Pulmonary artery endothelial cell (primary cell): ENCODE measurements at places on chromosomes 13 and 19. TPM values are rescaled to one million over a fixed set of nuclear protein-coding genes. Genes with fewer than 3 reads are reported as not detected.

DNA sequence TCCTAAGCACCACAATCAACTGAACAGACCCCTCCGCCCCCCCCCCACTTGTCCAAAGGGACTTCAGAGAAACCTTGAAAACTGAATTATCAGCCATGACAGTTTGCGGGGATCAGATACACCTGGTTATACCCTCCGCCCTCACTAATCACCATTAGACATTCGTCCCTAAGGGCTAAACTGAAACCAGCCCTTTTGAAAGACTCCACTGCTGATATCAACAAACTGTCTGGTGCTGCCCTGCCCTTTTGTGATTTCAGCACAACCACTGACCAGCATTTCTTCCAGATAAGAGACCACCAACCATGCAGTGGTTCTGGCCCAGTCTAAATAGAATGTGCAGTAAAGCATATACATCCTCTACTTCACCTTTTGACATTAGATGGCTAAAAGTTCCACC lies 1422.9 kb downstream of the EFNB2 start:
- DNase-seq, result no peak

DNA sequence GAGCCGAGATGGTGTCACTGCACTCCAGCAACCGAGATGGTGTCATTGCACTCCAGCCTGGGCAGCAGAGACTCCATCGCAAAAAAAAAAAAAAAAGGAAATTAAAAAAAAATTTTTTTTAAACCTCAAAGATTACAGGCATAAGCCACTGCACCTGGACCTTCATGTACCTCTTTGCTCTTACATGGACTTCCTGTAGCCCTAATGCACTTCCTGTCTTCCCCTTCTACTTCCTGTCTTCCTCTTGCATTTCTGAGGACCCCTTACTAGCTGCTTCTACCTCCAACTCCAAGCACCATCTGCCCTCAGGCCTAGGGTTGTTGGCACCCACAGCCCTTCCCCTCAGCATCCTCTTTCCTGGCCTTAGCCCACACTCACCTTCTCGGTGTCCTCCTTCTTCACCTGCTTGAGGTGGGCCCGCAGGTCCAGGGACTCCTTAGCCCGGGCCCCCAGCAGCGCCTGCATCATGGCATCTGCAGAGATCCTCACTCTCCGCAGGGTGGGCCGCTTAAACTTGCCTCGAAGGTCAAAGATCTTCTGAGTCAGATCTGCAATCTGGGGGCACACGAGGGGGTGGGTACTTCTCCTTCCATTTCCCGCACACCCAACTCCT lies 3.8 kb downstream of the TNNI3 start:
- DNase-seq, result no peak

- no peak for DNase-seq
Measured at GRCh38 chr19:17054746-17055145, 20.5 kb downstream of the HAUS8 start.

DNA sequence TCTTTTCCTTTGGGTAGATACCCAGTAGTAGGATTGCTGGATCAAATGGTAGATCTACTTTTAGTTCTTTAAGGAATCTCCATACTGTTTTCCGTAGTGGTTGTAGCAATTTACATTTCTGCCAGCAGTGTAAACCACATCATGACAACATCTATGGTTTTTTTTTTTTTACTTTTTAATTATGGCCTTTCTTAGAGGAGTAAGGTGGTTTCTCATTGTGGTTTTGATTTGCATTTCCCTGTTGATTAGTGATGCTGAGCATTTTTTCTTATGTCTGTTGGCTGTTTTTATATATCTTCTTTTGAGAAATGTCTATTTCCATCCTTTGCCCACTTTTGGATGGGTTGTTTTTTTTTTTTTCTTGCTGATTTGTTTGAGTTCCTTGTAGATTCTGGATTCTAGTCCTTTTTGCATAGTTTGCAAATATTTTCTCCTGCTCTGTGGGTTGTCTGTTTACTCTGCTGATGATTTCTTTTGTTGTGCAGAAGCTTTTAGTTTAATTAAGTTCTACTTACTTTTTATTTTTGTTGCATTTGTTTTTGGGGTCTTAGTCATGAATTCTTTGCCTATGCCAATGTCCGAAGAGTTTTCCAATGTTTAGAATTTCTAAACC lies 38.8 kb downstream of the TDRD3 start:
- DNase-seq, result no peak

DNA sequence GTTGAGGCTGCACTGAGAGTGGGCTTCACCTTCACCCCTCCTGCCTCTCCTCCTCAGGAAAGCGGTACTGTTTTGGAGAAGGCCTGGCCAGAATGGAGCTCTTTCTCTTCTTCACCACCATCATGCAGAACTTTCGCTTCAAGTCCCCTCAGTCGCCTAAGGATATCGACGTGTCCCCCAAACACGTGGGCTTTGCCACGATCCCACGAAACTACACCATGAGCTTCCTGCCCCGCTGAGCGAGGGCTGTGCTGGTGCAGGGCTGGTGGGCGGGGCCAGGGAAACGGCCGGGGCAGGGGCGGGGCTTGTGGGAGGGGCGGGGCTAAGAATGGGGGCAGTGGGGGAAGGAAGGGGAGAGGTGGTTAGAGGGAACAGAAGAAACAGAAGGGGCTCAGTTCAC lies 7.5 kb downstream of the CYP2A13 start:
- DNase-seq, result no peak

DNA sequence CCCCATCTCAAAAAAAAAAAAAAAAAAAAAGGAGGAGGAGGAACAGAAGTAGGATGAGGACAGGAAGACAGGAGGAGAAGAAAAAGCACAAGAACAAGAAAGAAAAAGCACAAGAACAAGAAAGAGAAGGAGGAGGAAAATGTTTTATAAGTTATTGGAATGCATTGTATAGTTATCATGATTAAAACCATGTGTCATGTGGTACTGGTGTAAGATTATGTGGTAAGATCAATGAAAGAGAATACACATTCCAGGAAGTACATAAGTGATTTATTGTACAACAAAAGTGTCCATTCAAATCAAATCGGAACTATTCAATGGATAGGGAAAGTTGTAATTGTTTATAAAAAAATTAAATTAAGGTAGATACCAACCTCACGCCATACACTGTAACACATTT lies 167.7 kb downstream of the MZT1 start:
- no peak for DNase-seq

TRIM13 gene
- 20.4 and 34.1 TPM in 2 replicates for total RNA-seq

GRCh38 chr13:38328699-38329098 lies 21.0 kb upstream of the UFM1 start:
- no peak for DNase-seq

OR7A5 gene
- total RNA-seq, result not detected in 2 replicates

DNA sequence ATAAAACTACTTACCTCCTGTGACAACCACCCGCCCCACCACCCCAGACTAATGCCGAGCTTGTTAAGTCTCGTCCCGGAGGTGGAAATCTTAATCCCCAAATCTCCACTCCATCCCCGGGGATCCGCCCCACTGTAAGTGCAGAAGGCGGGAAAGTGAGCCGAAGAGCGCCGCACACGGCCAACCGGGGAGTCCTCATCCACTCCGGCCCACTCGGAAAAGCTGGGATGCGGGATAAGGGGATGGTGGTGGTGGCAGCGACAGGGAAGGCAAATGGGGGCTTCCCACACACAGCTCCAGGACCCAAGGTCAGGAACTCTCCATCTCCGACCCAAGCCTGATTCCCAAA lies 621 bp downstream of the FBL start:
- DNase-seq, result no peak

DNA sequence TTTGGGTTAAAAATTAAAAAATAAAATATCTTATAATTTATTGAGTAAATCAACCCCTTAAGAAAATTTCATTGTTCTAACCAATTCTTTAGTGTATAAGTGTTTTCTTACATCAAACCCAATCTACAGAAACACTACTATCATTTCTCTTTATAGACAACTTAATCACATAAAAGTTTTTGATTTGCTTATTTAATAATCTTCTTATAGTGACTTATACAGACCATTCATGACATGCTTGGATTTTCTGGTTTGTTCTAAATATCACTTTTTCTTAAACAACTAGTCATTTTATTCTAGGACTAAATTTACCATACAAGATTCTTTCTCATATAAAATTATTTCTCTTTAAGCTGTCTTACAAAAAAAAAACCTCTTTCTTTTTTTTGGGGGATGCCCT lies 27.3 kb upstream of the ZSCAN5A start:
- DNase-seq, result no peak

CPAMD8 gene
- 0.26 and 0.28 TPM in 2 replicates for total RNA-seq

GRCh38 chr13:25345576-25345975 lies 26.2 kb upstream of the ATP8A2 start:
- DNase-seq, result no peak

DAND5 gene
- 0.07 TPM in 1 of 2 replicates, not detected in the other for total RNA-seq

- no peak for DNase-seq
Measured at GRCh38 chr19:48571378-48572162, 19.6 kb downstream of the SULT2B1 start.

DNA sequence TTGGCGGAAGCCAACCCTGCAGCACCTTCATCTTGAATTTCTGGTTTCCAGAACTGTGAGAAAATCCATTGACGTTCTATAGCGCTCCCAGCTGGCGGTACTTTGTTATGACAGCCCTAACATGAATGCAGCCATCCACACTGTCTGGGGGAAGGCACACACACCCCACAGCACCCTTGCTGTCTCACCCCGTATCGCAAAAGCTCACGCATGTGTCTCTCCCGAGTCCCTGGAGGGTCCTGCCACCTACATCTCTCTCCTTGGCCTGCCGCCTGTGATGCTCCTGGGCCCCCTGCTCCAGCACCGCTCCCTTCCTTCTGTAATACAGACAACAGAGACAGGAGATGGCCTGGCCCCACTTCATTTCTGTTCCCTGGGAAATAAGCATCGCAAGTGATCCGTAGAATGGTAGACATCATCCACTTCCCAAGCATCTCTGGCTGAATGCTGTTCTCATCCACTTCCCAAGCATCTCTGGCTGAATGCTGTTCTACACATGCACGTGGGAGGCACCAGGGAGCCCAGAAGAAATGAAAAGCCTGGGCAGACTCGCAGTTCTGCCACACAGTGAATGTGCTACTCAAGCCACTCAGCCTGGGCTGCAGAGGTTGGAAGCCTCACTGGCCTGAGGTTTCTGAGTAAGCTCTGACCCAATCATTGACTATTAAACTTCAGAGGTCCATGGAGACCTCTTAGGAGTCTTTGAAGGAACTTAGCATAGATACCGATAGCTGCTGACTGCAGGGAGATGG lies 29.6 kb downstream of the EPN1 start:
- DNase-seq, result no peak

TEKTIP1 gene
- total RNA-seq, result not detected in 2 replicates

GRCh38 chr13:73809561-73809960 lies 324.6 kb downstream of the KLF12 start:
- DNase-seq, result peak; percentile 19

SHC2 gene
- 3.5 and 4.7 TPM in 2 replicates for total RNA-seq

PEG3 gene
- total RNA-seq, result 0.79 and 4.5 TPM in 2 replicates

DNA sequence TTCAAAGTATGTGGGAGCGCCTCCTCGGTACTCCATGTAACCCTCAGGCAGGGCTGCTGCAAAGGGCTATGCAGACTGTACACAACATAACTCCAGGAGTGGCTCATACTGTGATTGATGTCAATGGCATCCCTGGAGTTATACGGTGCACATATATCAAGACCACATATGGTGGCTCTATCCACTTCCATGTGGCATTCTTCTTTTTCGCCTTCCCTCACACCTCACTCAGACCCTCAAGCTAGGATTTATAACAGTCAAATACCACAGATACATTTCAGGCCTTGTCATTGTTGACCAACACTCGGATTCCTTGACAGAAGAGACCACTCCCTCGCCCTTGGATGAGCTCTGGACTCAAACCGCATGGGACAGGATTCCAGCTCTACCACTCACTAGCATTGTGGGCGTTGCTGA lies 11.3 kb upstream of the UBL3 start:
- DNase-seq, result no peak

DNA sequence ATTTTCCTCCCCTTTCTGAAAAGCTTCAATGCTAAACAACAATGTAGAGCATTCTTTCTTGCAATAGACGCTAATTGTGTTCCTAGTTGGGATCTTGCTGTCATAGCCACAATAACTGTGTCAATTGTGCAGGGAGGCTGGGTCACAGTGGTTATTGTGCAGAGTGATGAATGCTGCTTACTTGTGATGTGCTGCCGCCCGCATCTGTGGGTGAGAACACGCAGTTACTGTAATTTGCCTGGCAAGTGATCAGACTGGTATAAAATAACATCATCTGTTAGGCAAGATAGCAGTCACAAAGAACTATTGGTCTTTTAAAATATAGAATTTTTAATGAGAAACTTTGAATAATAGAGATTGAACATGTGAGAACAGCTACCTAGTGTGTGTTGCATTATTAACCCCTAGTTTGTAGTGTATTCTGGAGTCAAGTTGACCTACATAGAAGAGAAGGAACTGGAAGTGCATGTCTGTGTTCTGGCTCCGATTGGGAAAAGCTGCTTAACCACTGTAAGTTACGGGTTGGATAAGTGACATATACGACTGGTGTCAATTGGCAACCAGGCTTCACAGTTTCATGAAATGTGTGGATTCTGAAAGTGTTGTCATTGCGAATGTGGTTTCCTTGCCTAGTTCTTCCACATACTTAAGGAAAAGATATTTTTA lies 43.6 kb downstream of the SLAIN1 start:
- no peak for DNase-seq

- no peak for DNase-seq
Measured at GRCh38 chr13:65724226-65724625, 1505.9 kb downstream of the PCDH9 start.
